ENCODE measurements at places on chromosomes 13 and 19.

- DNase-seq, result no peak
Observed at GRCh38 chr19:1310853-1311180, 25.1 kb downstream of the EFNA2 start.

DNA sequence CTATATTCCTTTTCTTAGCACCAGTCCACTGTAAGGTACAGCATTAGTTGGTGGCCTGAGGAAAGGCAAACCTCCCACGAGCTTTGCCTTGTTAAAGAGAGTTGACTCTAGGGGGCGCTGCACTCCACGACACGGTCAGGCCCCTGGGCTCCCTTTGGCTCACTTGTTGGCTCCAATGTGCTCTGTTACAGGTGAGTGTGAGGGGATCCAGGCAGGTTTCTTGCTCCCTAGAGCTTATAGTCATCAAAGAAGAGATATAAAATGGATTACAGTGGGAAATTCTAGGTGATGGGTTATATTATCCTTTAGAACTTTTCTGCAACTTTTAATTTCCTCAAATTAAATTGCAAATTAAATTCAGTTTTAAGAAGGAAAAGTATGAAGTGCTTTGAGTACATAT lies 3.7 kb downstream of the WDR87 start:
- peak; percentile 59 for DNase-seq

DNA sequence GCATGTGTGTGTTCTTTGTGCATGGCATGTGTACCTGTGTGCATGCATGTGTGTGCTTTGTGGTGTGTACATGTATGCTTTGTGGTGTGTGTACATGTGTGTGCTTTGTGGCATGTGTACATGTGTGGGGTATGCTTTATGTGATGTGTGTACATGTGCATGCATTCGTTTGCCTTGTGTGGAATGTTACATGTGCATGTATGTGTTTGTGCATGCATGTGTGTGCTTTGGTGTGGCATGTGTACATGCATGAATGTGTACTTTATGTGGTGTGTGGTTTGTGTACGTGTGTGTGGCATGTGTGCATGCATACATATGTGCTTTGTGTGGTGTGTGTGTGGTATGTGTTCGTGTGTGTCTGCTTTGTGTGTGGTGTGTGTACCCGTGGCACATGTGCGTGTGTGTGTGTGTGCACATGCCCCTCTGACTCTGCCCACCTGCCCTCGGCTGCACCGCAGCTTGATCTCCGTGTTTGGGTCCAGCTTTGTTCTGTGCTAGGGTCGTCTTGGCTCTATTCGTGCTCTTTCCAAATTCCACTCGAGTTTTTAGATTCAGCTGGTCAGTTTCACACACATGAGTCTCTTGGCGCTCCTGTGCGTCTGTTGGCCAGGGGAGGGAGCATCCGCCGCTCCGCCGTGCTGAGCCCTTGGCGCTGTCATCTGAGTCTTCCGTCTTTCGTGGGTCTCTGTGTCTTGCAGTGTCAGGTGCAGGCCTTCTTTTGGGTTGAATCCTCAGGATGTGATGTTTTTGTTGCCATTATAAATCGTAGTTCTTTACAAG lies 46.5 kb upstream of the TFDP1 start:
- DNase-seq, result no peak

GRCh38 chr19:292951-293350 lies 1.7 kb upstream of the PLPP2 start:
- no peak for DNase-seq

DNA sequence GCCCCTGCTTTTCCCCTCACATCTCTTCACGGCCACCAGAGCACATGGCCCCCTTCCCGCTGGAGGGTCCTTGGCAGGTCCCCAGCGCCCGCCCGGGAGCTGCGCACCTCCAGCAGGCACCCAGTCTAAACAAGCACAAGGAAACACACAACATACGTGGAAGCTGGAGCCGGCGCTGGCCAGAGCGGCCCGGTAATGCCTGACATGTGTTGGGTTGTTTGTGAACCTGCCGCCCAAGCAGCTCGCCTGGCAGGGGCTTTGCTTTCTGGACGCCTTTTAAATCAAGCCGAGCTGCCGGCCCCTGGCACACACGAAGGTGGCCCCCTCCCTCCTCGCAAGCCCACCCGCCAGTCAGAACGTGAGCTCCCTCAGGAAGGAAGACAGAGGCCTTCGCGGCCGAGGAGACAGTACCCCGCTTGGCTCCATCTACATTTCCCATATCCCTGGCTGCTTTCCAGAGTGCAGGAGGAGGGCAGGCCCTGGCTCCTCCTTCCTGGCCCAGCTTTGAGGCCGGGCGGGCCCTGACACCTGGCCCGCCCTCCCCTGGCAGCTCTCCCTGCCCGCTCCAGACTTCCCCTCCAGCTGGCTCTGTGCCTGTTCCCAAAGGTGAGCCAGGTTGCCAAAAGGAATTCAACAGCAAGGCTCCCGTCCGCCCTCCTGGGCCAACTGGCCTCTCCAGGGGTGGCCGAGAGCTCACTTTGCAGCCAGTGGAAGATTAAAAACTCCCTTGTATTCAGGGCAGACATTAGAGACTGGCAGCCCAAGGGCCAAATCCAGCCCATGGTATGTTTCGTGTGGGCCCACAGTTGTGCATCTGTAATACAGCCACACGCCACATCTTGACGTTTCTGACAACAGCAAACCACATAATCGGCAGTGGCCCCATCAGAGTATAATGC lies 28.7 kb downstream of the COMP start:
- no peak for DNase-seq

- DNase-seq, result no peak
Observed at GRCh38 chr19:47020992-47021496, 1.4 kb downstream of the NPAS1 start.

GRCh38 chr13:74329962-74330361 lies 195.8 kb upstream of the KLF12 start:
- no peak for DNase-seq

GRCh38 chr19:50362656-50363424 lies 2.6 kb downstream of the NAPSA start:
- DNase-seq, result no peak

DNA sequence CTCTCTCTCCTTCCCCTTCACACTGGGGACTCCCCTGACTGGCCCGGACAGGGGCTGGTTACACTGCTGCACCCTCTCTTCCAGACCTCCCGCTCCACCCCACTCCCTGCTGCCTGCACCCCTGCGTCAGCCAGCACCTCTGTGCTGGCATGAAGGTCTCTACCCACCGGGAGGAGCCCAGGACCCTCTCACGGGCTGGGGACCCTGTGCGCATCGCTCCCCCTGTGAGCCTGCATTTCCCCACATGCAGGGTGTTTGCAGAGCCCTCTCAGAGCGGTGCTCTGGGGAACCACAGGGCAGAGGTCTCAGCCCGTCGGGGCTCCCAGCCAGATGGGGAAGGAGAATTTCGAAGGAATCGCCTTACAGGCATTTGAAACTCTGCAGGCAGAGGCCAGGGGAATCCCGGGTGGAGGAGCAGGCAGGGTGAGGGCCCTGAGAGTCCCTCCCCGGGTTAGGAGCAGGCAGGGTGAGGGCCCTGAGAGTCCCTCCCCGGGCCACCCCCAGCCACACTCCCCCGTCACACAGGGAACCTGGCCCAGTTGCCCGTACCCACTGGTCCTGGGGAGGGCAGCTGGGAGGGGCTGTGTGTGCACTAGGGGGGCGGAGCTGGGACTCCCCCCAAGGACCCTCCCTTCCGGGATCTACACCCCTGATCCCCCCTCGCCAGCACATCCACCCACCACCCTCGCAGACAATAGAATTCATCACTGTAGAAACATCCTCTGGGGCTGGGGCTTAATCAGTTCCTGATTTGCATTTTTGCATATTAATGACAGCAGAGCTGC lies 16.3 kb upstream of the TCF3 start:
- DNase-seq, result no peak

- no peak for DNase-seq
Observed at GRCh38 chr13:43081866-43082265, 58.5 kb downstream of the DNAJC15 start.

DNA sequence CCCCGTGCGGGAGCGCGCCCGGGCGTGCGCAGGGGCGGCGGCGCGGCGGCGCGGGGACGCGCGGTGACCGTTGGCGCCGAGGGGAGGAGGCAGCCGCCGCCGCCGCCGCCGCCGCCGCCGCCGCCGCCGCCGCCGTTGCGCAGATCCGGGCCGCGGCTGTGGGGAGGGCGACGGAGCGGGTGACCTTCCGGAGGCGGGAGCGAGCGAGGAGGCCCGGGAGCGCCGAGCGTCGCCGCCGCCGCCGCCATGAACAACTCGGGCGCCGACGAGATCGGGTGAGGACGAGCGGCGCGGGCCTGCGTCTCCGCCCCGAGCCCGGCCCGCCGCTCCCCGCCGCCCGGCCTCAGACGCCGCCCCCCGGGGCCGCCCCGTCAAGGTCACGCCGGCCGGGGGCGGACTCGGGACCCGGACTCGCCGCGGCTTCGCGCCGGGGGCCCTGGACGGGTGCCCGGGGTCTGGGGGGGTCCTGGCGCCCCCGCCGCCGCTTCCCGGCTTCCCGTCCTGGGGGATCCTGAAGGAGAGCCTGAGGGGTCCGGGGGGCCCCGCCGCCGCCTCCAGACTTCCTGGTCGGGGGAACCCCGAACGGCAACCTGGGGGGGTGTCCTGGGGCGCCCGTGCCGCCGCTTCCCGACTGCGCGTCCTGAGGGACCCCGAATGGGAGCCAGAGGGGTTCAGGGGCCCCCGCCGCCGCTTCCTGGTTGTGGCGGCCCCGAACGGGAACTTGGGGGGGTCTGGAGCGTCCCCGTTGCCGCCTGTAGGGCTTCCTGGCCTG lies at the start of gene DAZAP1:
Gene DAZAP1 (plus strand): TSS at position 59 of the 772 bp plus-strand sequence. CDS start 188 bp downstream, at position 247.
- DNase-seq, result no peak

GRCh38 chr13:101757446-101758039 lies 305.1 kb downstream of the ITGBL1 start:
- peak; percentile 25 for DNase-seq

- peak; percentile 33 for DNase-seq
Observed at GRCh38 chr13:95494082-95494681, 58.3 kb upstream of the CLDN10 start.

GRCh38 chr13:27980280-27980998 lies 8.1 kb downstream of the URAD start:
- no peak for DNase-seq

- DNase-seq, result peak; percentile 21
Observed at GRCh38 chr19:6802336-6803035, 30.0 kb downstream of the VAV1 start.

DNA sequence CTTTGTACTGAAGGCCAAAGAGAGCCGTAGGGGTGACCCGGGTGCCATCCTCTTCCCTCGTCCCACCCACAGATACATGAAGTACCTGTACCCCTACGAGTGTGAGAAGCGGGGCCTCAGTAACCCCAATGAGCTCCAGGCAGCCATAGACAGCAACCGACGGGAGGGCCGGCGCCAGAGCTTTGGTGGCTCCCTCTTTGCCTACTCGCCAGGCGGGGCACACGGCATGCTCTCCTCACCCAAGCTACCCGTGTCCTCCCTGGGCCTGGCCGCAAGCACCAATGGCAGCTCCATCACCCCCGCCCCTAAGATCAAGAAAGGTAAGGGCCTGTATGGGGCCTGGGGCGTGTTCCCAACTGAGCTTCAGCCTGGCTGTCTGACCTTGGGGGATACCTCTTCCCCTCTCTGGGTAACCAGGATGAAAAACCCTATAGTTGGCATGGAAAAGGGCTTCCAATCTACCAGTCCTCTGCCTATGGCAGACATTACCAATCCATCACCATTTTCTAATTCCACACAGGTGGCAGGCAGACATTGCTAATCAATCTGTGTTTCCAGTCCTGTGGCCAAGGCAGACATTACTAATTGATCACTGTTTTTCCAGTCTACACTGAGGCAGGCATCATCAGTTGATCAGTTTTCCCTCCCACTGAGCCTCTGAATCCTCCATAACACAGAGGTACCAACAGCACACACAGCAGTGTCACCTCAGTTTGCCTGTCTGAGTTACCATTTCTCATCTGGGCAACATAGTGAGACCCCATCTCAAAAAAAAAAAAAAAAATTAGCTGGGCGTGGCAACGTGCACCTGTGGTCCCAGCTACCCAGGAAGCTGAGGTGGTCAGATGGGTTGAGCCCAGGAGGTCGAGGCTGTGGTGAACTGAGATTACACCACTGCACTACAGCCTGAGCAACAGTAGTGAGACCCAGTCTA lies 19.1 kb upstream of the WDR18 start:
- no peak for DNase-seq

DNA sequence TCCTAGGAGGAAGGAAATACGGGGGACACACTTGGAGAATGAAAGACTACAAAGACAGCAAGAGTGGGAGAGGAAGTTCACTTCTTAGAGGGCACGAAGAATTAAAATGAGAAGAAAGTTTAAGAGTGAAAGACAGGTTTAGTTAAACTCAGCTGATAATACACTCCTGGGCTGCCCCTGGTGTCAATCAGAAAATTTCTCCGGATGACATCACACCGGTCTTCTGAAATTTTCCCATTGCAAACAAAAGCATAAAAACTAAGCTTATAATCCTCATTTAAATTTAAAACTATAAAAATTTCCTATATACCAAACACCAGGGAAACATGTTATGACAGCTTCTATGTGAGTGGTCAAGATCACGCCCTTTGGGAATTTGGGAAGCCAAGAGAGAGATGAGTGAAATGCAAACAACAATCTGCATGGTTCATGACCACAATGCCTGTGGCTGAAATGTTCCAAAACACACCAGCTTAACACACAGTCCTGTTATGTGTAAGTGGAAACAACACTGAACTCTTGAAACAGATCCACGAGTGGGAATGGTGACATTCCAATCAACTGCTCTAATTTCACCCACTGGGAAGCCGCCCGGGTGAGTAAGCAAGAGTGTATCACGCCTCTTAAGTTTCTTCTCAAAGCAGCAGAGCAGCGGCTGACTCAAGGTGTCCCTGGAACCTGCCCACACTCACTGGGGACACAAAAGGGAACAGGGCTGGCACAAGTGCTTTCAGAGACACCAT lies 49.0 kb downstream of the BRD4 start:
- DNase-seq, result no peak

DNA sequence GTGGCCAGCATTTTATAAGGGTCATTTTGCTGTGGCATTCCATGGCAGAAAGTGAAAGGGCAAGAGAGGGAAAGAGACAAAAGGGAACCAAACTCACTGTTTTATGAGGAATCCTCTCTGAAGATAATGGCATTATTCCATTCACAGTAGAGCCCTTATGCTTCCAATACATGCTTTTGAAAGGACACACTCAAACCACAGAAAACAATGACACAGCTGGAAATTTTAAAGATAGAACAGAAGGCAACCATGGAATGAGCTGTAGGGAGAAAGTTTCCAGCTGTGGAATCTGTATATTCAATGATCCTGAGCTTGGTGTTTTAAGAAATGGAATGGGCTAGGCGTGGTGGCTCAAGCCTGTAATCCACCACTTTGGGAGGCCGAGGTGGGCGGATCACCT lies 677.4 kb downstream of the SLITRK1 start:
- DNase-seq, result no peak

DNA sequence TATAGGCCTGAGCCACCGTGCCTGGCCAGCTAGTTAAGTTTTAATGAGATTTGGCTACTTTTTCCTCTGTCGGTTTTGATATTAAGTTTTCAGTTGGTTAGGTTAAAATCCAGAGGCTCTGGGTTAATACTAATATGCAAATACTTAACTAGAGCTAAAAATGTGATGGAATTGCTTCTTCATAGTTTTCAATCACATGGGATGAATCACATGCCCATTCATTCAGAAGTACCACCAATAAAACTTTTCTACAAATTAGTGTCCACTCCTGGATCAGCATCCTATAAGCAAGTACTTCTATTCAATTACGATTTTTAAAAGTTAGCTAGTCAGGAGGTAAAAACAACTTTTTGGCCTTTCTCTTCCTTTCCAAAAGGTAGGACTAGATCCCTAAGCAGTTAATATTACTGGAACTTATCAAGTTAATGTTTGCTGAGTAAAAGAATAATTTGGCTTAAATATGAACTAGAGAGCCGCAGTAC lies 4.3 kb downstream of the SLC25A30 start:
- peak; percentile 52 for DNase-seq
